Type B pancreatic cell (in vitro differentiated cells): ENCODE measurements at places on chromosomes 5 and 9. TPM values are rescaled to one million over a fixed set of nuclear protein-coding genes. Genes with fewer than 3 reads are reported as not detected.

- no peak for DNase-seq
Measured at GRCh38 chr9:132627106-132627505, 42.7 kb downstream of the DDX31 start.

DNA sequence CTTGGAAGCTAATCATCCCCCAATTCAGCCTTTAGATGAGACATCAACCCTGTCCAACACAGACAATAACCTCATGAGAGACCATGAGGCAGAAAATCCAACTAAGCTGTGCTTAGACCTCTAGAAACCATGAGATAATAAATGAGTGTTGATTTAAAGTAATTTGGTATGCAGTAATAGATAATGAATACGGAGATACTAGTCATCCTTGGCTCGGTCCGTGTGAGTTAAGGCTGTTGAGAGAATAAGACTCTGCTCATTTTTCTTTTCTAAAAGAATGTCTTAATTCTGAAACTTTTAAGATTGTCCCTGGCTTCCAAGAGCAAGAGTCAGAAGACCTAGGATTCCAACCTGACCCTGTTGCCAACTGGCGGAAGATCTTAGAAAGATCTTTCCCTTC, 6.1 kb downstream of the TNC start:
- DNase-seq = no peak

GRCh38 chr5:168869615-168870227, 290.6 kb upstream of the PANK3 start:
- no peak for DNase-seq

The SUSD3 gene
- total RNA-seq = 1.5 and 3.8 TPM in 2 replicates

DNA sequence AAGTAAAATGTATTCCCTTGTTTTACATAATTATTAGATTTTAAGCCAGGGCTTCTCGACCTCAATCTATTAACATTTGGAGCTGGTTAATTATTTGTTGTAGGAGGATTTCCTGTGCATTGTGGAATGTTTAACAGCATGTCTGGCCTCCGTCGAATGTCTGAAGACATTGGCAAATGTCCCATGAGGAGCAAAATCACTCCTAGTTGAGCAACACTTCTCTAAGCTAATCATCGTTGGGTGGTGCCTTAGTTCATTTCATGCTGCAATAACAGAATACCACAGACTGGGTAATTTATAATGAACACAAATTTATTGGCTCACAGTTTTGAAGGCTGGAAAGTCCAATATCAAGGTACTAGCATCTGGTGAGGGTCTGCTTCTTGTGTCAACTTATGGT, 13.4 kb upstream of the VPS13A start:
- DNase-seq = no peak
